CD4-positive, alpha-beta T cell treated with Interleukin-2 at 100 ng/mL for 4 hours (primary cell): ENCODE measurements at places on chromosomes 3 and 15.

- no peak for DNase-seq
Observed at GRCh38 chr3:111797171-111797615, 61.9 kb upstream of the PHLDB2 start.

GRCh38 chr3:62500556-62501288, 127.4 kb upstream of the FEZF2 start:
- DNase-seq = no peak

- DNase-seq = no peak
Observed at GRCh38 chr3:119604878-119605277, 7.2 kb downstream of the PLA1A start.

DNA sequence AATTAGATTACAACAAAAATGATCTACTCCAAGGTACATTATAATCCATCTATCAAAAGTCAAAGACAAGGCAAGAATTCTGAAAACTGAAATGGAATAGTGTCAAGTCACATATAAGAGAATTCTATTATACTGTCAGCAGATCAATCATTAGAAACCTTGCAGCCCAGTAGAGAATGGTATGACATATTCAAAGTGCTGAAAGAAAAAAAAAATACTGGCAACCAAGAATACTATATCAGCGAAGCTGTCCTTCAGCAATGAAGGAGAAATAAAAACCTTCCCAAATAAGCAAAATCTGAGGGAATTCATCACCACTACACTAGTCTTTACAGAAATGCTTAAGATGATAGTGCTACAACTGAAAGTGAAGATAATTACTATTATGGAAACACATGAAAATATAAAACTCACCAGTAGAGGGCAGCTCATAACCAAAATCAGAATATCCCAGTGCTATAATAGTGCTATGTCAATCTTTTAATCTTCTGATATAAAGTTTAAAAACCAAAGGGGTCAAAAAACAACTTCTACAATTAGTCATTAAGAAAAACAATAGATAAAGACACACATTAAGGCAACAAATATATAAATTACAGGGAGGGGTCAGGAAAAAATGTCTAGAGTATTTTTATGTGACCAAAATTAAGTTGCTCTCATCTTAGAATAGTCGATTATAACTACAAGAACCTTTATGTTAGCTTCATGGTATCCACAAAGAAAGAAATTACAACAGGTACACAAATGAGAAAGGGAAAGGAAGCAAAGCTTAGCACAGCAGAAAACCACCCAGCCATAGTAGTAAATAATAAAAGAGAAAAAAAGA, 190.7 kb upstream of the CNTN6 start:
- DNase-seq = no peak

DNA sequence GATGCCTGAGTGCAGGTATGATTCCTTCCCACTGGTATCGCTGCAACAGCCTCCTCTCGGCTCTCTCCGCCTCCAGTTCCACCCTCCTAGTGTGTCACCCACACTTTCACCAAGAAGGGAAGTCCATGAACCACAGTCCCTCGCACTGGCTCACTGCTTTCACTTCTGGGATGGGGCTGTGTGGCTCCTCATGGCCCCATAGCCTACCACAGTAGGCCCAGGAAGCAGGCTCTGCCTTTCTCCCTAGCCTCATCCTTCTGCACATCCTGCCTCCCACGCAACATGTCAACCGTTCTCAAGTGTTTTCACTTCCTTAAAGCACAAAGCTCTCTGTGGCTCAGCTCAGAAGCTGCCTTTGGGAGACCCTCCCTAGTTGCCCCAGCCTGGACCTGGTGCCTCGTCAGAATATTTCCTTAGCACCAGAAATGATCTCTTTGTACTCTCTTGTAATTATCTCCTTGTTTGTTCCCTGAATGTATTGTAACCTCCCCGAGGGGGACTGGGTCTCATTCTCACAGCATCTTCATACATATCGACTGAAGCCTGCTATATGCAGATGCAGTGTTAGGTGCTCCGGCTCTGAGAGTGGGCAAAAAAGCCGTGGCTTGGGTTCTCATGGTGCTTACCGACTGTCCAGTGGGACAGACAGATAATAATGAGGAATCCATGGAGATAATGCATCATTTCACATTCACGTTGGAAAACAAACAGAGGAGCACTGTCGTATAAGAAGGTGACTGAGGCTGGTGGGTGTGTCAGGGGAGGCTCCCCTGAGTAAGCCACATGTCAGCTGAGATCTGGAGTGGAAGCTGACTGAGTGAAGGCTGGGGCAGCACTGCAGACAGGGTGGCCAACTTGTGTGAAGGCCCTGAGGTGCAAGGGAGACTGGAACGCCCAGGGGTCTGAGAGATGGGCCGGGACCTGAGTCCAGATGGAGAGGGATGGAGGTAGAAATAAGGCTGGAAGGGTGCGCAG, 107.1 kb downstream of the DGKG start:
- DNase-seq = no peak

- DNase-seq = peak; percentile 22
Observed at GRCh38 chr15:51759557-51760070, 8.2 kb downstream of the TMOD2 start.

GRCh38 chr15:81400640-81401236, 26.7 kb upstream of the TMC3 start:
- peak; percentile 57 for DNase-seq

GRCh38 chr3:142886021-142886420, 2.9 kb downstream of the PCOLCE2 start:
- no peak for DNase-seq
